Thyroid gland (tissue), 4 donors: ENCODE measurements at places on chromosomes 16 and 17. TPM values are rescaled to one million over a fixed set of nuclear protein-coding genes. Genes with fewer than 3 reads are reported as not detected.

GRCh38 chr17:14359163-14360020, 58.5 kb downstream of the HS3ST3B1 start:
- DNase-seq = no peak
- H3K4me1 ChIP-seq = peaks cover 8% of the 10 kb centered on the region
- no peak overlapping the region for H3K4me3 ChIP-seq
- no peaks in the 10 kb centered on the region for H3K27me3 ChIP-seq
- H3K36me3 ChIP-seq = no peaks in the 10 kb centered on the region

DNA sequence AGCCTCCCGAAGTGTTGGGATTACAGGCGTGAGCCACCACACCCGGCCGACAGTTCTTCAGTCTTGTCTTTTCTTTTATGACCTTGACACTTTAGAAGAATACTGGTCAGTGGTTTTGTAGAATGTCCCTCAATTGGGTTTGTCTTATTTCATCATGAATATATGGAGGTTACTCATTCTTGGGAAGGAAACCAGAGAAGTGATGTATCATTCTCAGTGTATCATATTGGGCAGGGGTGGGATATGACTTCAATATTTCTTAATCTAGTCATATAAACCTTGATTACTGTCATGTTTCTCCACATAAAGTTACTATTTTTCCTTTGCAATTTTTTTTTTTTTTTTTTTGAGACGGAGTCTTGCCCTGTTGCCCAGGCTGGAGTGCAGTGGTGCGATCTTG, 36.9 kb downstream of the SNTB2 start:
- no peak overlapping the region for H3K4me3 ChIP-seq
- H3K27ac ChIP-seq = no peak overlapping the region
- peaks cover 37% of the 10 kb centered on the region for H3K4me1 ChIP-seq
- DNase-seq = no peak

DNA sequence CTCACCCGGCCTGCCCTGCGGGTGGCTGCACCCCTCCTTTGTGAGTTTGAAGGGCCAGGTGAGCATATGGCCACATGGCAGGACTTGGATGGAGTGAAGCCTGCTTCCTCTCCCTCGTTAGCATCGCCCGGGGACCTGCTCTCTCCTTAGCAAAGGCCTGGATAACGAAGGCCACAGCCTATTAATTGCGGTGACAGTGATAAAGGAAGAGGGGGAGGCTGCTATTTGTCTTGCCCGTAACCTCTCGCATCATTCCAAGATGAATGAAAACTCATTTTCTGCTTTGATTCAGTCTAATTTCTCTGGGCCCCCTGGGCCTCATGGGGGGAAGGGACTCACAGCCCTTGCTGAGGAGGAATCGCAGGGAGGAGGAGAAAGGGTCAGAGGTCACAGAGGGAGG, 68.5 kb upstream of the LHX1 start:
- no peaks in the 10 kb centered on the region for H3K27me3 ChIP-seq
- no peak overlapping the region for H3K4me3 ChIP-seq
- DNase-seq = no peak
- no peak overlapping the region for H3K27ac ChIP-seq
- H3K4me1 ChIP-seq = no peaks in the 10 kb centered on the region
- H3K36me3 ChIP-seq = no peaks in the 10 kb centered on the region

DNA sequence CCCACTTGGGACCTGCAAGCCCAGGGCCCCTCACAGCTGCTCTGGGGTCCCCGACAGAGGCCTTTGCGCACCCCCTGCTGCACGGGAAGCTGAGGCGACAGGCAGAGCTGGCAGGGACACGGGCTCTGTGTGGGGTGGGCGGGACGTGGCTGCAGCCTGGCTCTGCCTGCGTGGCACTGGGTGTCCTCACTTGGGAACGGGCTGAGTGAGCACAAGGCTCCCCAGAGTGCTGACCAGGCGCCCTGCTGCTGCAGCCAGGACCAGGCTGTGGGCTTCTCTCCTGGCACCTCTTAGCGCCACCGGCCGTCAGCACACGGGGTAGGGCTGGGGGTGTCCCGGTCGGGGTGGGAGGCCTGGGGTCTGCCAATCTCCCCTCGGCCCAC, 6.6 kb downstream of the C1QTNF8 start:
- no peak for DNase-seq
- H3K36me3 ChIP-seq = no peaks in the 10 kb centered on the region
- no peaks in the 10 kb centered on the region for H3K4me1 ChIP-seq
- no peak overlapping the region for H3K27ac ChIP-seq
- peaks cover 5% of the 10 kb centered on the region for H3K27me3 ChIP-seq

GRCh38 chr17:37541880-37542660, 52.4 kb downstream of the DUSP14 start:
- no peak for DNase-seq
- no peaks in the 10 kb centered on the region for H3K4me1 ChIP-seq
- H3K27ac ChIP-seq = no peak overlapping the region
- no peak overlapping the region for H3K4me3 ChIP-seq
- H3K27me3 ChIP-seq = no peaks in the 10 kb centered on the region
- peaks cover 47% of the 10 kb centered on the region for H3K36me3 ChIP-seq

- no peaks in the 10 kb centered on the region for H3K27me3 ChIP-seq
- DNase-seq = peak; percentile 76
- H3K27ac ChIP-seq = no peak overlapping the region
- peaks cover 21% of the 10 kb centered on the region for H3K4me1 ChIP-seq
Measured at GRCh38 chr17:49556223-49556943, 19.3 kb upstream of the NXPH3 start.

- no peaks in the 10 kb centered on the region for H3K36me3 ChIP-seq
- peaks cover 11% of the 10 kb centered on the region for H3K4me1 ChIP-seq
- H3K27me3 ChIP-seq = no peaks in the 10 kb centered on the region
- no peak for DNase-seq
Measured at GRCh38 chr16:25110387-25110947, 1.1 kb upstream of the LCMT1 start.

- DNase-seq = no peak
- H3K4me1 ChIP-seq = peaks cover 14% of the 10 kb centered on the region
- H3K4me3 ChIP-seq = no peak overlapping the region
- H3K36me3 ChIP-seq = no peaks in the 10 kb centered on the region
- H3K27me3 ChIP-seq = no peaks in the 10 kb centered on the region
Measured at GRCh38 chr16:4915226-4915761, 21.7 kb downstream of the PPL start.

DNA sequence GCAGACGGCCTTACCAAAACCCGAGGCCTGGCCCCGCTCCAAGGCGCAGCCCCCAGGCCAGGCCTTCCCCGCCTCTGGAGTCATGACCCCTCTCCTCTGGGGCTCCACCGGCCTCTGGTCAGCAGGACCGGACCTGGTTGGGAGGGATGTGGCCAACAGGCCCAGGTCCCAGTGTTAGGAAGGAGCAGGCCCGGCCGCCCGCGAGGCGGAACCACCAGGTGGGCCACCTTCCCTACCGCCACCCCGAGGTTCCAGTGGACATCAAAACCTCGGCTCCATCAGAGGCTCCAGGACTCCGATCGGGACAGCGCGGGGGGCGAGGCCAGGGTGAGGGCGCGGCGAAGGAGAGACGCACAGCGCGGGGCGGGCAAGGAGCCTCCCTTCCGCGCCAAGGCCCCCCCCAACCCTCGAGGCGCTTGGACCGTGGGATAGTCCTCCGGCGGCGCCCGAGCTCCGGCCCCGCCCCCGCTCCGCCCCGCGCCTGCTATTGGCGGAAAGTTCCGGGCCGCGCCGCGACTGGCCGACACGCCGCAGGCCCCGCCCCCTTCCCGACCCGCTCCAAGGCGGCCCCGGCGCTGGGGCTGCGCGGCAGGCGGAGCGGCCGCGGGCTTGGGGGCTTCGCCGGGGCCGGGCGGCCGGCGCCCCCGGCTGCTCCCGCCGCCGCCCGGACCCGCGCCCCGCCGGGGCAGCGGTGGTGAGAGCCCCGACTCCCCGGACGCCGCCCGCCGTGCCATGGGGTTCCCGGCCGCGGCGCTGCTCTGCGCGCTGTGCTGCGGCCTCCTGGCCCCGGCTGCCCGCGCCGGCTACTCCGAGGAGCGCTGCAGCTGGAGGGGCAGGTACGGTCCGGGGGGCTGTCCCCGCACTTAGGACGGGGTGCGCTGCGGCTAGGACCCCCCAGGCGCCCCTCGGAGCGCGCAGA, at the start of gene METRN:
METRN (plus strand) TSS at position 561 of the 919 bp plus-strand sequence; CDS start at position 733, 172 bp downstream.
- peaks cover 17% of the 10 kb centered on the region for H3K4me1 ChIP-seq
- DNase-seq = peak; percentile 96
- H3K36me3 ChIP-seq = no peaks in the 10 kb centered on the region
- H3K27ac ChIP-seq = no peak within 1 kb of the TSS
- peak within 1 kb of the TSS; percentile 57 for H3K4me3 ChIP-seq

DNA sequence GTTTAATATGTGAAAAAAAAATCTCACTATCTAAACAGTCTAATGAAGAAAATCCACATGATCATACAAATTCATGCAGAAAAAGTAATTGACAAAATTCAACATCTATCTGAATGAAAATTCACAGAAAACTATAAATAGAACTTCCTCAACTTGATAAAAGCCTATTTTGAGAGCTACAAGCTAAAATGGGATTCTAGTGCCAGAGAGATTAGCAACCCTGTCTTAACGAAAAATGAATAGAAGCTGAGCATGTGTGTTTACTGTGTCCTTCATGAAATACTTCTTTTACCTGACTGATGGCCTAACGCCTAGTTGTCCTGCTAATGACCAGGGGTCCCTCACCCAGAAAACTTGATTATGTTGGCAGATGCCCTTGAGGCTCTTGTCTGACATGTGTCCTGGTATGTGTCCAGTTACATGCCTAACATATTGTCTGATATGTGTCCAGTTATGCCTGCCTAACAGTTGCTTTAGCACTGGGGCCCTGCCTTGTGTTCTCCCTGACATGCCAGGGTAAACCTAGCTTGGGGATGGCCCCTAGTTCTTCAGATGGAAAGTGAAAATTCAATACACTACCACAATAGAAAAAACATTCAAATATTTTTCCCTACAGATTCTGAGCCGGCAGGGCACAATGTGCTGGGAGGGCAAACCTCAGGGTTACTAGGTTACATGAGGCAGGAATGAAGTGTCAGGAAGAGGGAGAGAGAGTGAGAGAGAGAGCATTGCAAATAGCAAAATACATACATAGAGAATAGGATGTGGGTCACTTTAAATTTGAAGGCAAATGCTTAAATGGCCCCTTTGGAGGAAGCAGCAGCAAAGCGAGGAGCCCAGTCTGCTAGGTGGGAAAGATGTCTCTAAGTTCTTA, 834.0 kb downstream of the CDH11 start:
- H3K36me3 ChIP-seq = no peaks in the 10 kb centered on the region
- H3K4me1 ChIP-seq = no peaks in the 10 kb centered on the region
- DNase-seq = no peak
- H3K4me3 ChIP-seq = no peak overlapping the region
- no peaks in the 10 kb centered on the region for H3K27me3 ChIP-seq

DNA sequence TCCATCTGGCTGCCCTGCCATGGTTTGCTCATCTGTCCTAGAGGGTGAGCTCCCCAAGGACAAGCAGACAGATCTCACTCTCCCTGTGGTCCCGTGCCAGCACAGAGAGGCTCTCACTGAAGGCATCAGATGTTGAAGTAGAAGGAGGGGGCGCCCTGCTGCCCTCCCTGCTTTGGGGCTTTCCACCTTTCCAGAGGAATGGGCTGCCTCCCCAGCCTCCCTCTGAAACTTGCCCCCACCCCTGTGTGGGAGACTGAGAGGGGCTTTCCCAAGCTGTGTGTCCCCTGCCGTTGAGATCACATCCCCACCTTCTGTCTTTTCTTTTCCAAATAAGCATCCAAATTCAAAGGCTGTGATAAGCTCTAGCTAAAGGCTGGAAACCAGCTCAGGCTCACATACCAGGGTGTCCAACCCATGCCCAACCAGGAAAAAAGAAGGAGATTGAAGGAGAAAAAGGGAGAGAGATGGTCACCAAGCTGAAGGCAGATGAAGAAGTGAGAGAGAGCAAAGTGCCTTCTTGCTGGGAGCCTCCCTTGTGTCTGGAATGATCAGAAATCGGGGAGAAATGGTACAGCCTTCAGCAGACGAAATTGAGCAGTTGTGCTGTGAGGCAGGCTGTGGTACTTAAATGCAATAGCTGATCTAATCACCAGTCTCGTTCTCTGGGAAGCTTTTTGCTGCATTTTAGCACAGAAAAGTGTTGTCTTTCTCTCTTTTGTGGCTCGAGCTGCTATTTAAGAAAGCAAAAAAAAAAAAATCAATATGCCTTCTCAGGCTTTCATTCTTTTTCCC, 145.9 kb upstream of the LHX1 start:
- no peak overlapping the region for H3K4me3 ChIP-seq
- H3K27me3 ChIP-seq = no peaks in the 10 kb centered on the region
- DNase-seq = no peak
- H3K27ac ChIP-seq = no peak overlapping the region
- no peaks in the 10 kb centered on the region for H3K4me1 ChIP-seq
- no peaks in the 10 kb centered on the region for H3K36me3 ChIP-seq

DNA sequence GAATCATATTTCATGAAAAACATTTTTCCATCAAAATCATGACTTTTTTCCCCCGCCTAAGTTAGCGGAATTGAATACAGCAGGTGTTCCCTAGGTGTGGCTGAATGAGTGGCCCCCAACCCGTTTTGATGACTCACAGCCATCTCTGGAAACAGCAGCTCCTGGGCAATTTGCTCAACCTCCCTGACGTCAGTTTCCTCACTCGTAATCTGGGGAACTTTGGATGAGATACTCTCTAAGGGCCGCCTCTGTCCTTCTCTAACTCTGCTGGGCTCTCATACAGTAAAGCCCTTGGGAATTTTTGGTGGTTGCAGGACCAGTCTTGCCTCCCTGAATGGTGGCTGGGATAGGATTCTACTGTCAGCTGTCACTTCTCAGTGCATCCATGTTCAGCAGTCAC, 11.6 kb upstream of the NTN1 start:
- no peaks in the 10 kb centered on the region for H3K36me3 ChIP-seq
- no peaks in the 10 kb centered on the region for H3K27me3 ChIP-seq
- no peak overlapping the region for H3K4me3 ChIP-seq
- no peak overlapping the region for H3K27ac ChIP-seq
- H3K4me1 ChIP-seq = no peaks in the 10 kb centered on the region

DNA sequence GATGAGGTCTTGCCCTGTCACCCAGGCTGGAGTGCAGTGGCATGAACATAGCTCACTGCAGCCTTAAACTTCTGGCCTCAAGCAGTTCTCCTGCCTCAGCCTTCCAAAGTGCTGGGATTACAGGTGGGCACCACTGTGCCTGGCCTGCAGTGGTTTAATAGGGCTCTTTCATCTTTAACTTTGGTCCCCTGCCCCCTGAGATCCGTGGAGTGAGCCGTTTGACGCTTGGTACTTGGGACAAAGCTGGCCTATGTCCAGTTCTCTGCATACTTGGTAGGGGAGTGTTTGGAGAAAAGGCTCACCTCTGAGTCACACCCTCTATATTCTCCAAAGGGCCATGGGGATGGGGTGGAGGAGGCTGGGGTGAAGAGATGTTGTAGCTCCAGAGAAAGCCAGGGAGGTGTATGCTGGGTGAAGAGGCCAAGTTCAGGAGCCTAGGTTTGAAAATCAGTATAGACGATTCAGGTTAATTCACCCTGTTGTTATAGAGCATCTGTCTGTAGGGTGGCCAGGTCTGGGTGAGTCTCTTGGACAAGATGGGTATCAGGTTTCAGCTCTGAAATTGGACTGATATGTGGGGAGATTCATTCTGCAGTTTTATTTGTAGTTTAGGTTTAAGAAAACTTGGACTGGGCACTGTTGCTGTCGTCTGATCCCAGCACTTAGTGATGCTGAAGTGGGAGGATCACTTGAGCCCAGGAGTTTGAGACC, 17.6 kb downstream of the ABCC1 start:
- DNase-seq = peak; percentile 57
- no peaks in the 10 kb centered on the region for H3K36me3 ChIP-seq
- H3K4me3 ChIP-seq = no peak overlapping the region
- peak overlapping the region; percentile 15 for H3K27ac ChIP-seq
- H3K4me1 ChIP-seq = peaks cover 46% of the 10 kb centered on the region

Gene CD79B
- total RNA-seq = not detected

Gene SLC13A5
- total RNA-seq = 0.63 TPM

Gene LYRM1
- total RNA-seq = 39.7 TPM

Gene PPL
- total RNA-seq = 64.7 TPM

Gene ZMYND15
- 0.33 TPM for total RNA-seq

Gene TRIM37
- 46.8 TPM for total RNA-seq
